ENCODE measurements at places on chromosomes 13 and 19.

- no peak overlapping the region for H3K27ac ChIP-seq
- peaks cover 3% of the 10 kb centered on the region for H3K4me1 ChIP-seq
- no peaks in the 10 kb centered on the region for H3K36me3 ChIP-seq
- H3K4me3 ChIP-seq = no peak overlapping the region
- no peak for DNase-seq
These were observed 43.0 kb upstream of the UQCRFS1 start for GRCh38 chr19:29255912-29256311.

GRCh38 chr13:60169239-60170031, 5.7 kb upstream of the DIAPH3 start:
- H3K4me1 ChIP-seq = peaks cover 10% of the 10 kb centered on the region
- no peak for DNase-seq
- no peak overlapping the region for H3K27ac ChIP-seq
- peaks cover 11% of the 10 kb centered on the region for H3K27me3 ChIP-seq
- peaks cover 3% of the 10 kb centered on the region for H3K36me3 ChIP-seq

DNA sequence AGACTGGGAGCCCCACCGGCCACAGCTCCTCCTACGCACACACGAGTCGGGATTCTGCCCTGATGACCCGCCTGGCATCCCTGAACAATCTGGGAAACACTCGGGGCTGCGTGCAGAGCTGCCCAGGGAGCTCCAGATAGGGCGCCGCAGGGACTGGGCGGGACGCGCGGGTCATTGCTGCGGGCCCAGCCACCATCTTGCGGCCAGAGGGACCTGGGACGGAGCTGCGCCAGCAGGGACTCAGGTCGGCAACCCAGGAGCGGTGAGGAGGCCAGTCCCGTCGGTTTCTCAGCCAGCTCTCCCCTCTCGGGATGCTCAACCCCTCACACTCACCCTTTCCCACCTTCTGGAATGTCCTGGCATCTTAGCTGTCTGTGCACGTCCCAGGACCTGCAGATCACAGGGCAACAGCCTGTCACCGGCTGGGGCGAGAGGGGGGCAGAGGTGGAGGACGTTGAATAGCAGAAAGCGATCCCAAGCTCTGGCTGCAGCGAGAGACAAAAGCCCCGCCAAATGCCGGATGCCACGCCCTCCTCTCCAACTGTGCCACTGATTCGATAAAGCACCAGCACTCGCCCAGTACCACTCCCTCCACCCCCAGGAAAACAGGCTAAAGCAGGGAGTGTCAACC, 20.4 kb upstream of the ZNF91 start:
- no peak overlapping the region for H3K27ac ChIP-seq
- H3K36me3 ChIP-seq = no peaks in the 10 kb centered on the region
- peak overlapping the region; percentile 55 for H3K4me3 ChIP-seq

- no peaks in the 10 kb centered on the region for H3K4me1 ChIP-seq
- no peak for DNase-seq
- H3K4me3 ChIP-seq = no peak overlapping the region
- no peak overlapping the region for H3K27ac ChIP-seq
- H3K27me3 ChIP-seq = no peaks in the 10 kb centered on the region
These were observed 23.0 kb downstream of the DPP9 start for GRCh38 chr19:4700693-4700970.

- H3K4me1 ChIP-seq = peaks cover 44% of the 10 kb centered on the region
- no peak within 1 kb of the TSS for H3K27ac ChIP-seq
- no peaks in the 10 kb centered on the region for H3K27me3 ChIP-seq
These were observed at the start of gene ADGRE1 for GRCh38 chr19:6887316-6887715. ADGRE1 (plus strand) TSS chr19:6887579; CDS start chr19:6887609, 30 bp downstream.

DNA sequence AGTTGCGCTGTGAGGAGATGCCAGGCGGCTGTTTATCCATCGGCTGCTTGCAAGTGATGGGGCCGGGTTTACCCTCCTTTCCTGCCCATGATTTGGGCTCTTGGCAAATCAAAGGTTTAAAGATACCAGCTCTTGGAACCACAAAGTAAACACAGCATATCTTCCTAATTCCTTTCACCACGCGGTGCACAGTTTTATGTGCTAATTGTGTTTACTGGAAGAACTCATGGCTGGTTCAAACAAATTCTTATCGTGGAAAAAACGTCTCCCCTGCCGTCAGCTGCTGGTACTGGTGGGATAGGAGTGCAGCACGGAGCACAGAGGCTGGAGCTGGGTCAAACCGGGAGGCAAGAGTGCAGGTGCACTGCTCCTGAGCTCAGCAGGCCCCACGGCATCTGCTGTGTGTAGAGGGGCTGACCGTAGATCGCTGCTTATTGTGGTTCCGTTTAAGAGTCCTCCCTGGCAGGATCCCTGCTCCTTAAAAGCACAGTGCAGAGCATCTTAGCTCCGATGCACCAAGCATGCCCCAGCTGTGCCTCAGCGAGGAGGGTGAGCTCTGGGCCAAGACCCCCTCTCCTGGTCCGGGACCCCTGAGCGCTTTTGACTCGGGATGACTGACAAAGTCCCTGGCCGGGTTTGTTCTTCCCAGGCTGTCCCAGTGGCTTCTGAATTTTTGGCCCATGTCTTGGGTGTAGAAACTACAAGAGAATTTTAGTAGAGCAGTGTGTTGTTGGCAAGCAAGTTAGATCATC, 51.3 kb upstream of the GAS6 start:
- no peak for DNase-seq
- no peaks in the 10 kb centered on the region for H3K36me3 ChIP-seq
- peaks cover 2% of the 10 kb centered on the region for H3K4me1 ChIP-seq

DNA sequence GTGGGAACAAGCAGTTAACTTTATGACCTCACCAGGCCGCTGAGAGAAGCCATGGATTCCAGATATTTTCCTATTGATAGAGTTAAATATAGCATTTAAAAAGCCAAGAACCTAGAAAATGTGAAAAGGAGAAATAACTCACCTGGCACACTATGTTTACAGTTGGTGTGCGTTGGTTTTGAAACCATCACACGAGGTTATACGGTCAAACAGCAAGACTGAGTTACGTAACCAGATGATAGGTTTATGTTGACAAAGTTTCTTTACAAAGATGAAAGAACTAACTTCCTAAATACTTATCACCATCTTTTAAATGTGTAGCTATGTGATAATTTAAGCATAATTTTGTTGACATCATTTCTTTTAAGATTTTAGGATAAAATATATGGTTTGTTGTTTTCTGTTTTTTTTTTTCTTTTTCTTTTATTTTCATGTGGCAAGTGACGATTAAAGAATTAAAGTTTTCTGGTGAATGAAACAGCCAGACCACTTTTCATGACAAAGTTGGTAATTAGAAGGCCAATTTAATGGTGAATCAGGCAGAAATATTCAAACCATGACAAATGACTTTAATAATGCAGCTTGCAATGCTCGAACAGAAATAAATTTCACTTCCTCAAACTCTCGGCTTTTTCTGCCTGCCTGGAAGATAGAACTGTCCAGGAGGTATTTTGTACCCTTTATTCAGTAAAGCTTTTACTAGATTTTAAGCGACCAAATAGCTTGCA, 339.1 kb upstream of the OBI1 start:
- no peaks in the 10 kb centered on the region for H3K36me3 ChIP-seq
- H3K27me3 ChIP-seq = peaks cover 3% of the 10 kb centered on the region
- no peaks in the 10 kb centered on the region for H3K4me1 ChIP-seq
- DNase-seq = no peak

- peaks cover 2% of the 10 kb centered on the region for H3K4me1 ChIP-seq
- peaks cover 6% of the 10 kb centered on the region for H3K27me3 ChIP-seq
- DNase-seq = peak; percentile 77
- H3K36me3 ChIP-seq = peaks cover 14% of the 10 kb centered on the region
These were observed 3.5 kb downstream of the YJEFN3 start for GRCh38 chr19:19531951-19532805.

- H3K4me1 ChIP-seq = no peaks in the 10 kb centered on the region
- H3K27me3 ChIP-seq = peaks cover 3% of the 10 kb centered on the region
- H3K27ac ChIP-seq = no peak overlapping the region
These were observed 351.6 kb upstream of the KLF12 start for GRCh38 chr13:74485757-74486156.

DNA sequence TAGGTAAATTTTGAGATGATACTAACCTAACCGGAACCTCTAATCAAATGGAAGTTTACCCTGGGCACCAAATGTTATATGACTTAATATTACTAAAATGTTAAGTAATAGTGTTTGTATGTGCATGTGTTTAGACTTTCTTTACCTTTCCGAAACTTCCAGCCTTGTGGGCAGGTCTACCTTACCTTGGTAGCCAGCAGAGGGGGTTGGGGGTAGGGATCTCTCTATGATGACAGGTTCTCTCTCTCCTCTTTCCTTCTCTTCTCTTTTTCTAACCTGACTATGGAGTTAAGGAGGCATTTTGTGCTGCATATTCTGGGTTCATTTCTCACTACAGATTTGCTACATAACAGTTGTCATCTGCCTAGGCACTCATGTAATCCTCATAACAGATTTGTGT, 6.8 kb upstream of the FRY start:
- H3K4me3 ChIP-seq = no peak overlapping the region
- DNase-seq = no peak
- peaks cover 4% of the 10 kb centered on the region for H3K4me1 ChIP-seq
- no peak overlapping the region for H3K27ac ChIP-seq

GRCh38 chr19:46608581-46609345, 7.6 kb downstream of the CALM3 start:
- peak overlapping the region; percentile 35 for H3K27ac ChIP-seq
- H3K4me1 ChIP-seq = peaks cover 38% of the 10 kb centered on the region
- DNase-seq = no peak
- H3K36me3 ChIP-seq = peaks cover 52% of the 10 kb centered on the region
- H3K4me3 ChIP-seq = no peak overlapping the region

DNA sequence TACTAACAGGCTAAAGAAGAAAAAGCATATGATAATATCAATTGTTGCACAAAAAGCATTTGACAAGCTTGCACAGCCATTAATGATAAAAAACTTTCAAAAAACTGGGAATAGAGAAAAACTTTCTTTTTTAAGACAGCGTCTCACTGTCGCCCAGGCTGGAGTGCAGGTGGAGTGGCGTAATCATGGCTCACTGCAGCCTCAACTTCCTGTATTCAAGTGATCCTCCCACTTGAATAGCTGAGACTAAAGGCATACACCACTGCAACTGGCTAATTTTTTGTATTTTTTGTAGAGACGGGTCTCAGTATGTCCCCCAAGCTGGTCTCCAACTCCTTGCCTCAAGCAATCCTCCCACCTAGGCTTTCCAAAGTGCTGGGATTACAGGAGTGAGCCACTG, 382.8 kb downstream of the TSHZ3 start:
- H3K4me3 ChIP-seq = no peak overlapping the region
- no peaks in the 10 kb centered on the region for H3K4me1 ChIP-seq
- no peak for DNase-seq
- no peaks in the 10 kb centered on the region for H3K36me3 ChIP-seq
- no peaks in the 10 kb centered on the region for H3K27me3 ChIP-seq
- H3K27ac ChIP-seq = no peak overlapping the region

GRCh38 chr13:41224113-41225110, 30.0 kb upstream of the KBTBD7 start:
- H3K4me1 ChIP-seq = no peaks in the 10 kb centered on the region
- no peak overlapping the region for H3K4me3 ChIP-seq
- H3K27me3 ChIP-seq = no peaks in the 10 kb centered on the region
- H3K27ac ChIP-seq = no peak overlapping the region

DNA sequence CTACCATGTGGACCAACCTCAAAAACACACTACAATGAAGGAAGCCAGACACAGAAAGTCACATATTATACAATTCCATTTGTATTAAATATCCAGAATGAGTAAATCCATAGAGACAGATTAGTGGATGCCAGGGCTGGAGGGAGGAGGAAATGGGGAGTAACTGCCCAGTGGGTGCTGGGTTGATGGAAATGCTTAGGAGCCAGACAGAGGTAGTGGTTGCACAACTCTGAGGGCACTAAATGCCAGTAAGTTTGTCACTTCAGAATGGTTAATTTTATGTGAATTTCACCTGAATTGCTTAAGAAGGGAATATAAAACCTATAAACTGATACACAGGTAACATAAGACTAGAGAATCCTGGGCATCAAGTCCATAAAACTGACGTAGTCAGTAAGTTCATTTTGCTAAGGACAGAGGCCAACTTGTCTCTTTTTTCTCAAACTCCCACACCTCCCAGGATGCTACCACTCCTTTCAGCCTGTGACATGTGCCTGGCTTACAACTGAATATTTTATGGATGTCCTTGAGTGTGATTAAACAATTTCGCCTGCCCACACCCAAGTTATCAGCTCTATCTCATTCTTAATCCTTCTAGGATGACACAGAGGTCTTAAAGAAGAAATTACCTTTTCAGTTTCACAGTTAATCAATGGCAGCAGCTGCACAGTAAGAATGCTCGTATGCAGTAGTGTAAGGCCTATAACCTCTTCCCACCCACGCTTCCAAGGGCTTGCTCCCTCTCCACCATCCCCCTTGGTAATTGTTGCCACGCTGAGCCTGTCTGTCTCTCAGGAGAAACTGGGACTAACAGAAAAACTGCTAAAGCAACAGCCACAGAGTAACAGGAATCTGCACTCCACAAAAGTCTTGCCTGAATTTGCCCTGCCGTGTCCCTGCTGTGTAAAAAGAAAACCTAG, 5.9 kb upstream of the MLNR start:
- H3K27me3 ChIP-seq = peaks cover 23% of the 10 kb centered on the region
- H3K4me3 ChIP-seq = no peak overlapping the region
- H3K4me1 ChIP-seq = peaks cover 9% of the 10 kb centered on the region
- peaks cover 18% of the 10 kb centered on the region for H3K36me3 ChIP-seq
- no peak overlapping the region for H3K27ac ChIP-seq
- DNase-seq = no peak

- H3K4me3 ChIP-seq = no peak overlapping the region
- no peaks in the 10 kb centered on the region for H3K27me3 ChIP-seq
- DNase-seq = no peak
- H3K27ac ChIP-seq = no peak overlapping the region
These were observed 77.1 kb downstream of the GNG7 start for GRCh38 chr19:2625434-2625833.

- no peak overlapping the region for H3K4me3 ChIP-seq
- no peaks in the 10 kb centered on the region for H3K27me3 ChIP-seq
- no peaks in the 10 kb centered on the region for H3K36me3 ChIP-seq
These were observed 1.3 kb upstream of the CEACAM20 start for GRCh38 chr19:44530777-44531176.

Data from T-helper 2 cell treated with Interferon-gamma antibody and Interleukin-4, amounts not matched to agents 5 μg/mL and 100 μg/mL, for 36 hours (primary cell).